ENCODE measurements at places on chromosomes 7 and 10.

GRCh38 chr7:27137640-27138315 is 5.7 kb downstream of the HOXA5 start:
- DNase-seq, result no peak

GRCh38 chr7:50652400-50653125 is 87.4 kb upstream of the DDC start:
- DNase-seq, result no peak

DNA sequence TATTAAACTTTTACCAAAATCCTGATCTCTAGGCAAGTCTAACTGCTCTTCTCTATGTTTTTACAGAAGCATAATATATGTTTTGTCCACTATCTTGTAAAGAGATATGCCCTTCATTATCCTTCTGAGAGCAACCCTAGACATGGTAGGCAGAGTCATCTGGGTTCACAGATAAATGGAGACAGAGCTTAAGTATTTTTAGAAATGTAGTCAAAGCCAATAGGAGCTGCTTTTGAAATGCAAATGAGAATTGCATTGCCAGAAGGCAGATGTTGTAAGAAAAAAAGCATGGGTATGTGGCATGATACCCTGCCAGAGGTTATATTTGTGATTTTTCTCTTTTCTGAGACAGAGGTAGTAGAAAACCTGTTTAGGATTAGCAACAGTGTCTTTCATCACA is 964.8 kb downstream of the SORCS3 start:
- no peak for DNase-seq

DNA sequence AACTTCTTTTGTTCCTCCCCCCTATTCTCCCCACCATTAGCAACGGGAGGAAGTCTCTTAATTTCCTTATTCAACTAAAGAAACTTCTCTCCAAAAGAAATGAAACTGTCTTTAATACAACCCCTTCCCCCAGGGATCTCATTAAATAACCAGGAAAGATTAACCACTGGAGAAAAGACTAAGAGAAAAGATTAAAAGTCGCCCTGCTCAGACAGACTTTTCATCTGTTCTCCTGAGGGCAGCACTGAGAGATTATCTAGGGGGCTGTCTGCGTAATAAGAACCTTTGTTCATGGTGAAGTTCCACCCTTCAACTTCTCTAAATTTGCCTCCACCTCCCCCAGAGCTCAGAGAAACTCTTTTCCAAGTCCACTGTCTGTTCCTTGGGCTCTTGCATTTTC is 105.5 kb downstream of the HGF start:
- DNase-seq, result no peak

GRCh38 chr10:63521416-63522276 is 445 bp downstream of the REEP3 start:
- DNase-seq, result peak; percentile 53

DNA sequence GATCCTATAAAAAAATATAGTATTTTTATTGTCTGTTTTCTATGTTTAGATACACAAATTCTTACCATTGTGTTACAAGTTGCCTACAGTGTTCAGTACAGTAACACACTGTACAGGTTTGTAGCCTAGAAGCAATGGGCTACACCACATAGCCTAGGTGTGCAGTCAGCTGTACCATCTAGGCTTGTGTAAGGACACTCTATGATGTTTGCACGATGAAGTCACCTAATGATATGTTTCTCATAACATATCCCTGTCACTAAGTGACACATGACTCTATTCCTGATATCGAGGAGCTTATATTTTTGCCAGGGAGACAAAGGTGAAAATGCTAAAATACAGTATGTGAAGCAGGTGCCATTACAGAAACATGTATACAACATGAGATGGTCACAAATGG is 18.6 kb downstream of the ZNF25 start:
- DNase-seq, result no peak

GRCh38 chr10:101305320-101306241 is 48.4 kb upstream of the BTRC start:
- peak; percentile 10 for DNase-seq

GRCh38 chr7:71649812-71650211 is 517.9 kb downstream of the GALNT17 start:
- DNase-seq, result no peak

- DNase-seq, result no peak
These were observed 15.4 kb upstream of the LYZL1 start for GRCh38 chr10:29273478-29273877.

DNA sequence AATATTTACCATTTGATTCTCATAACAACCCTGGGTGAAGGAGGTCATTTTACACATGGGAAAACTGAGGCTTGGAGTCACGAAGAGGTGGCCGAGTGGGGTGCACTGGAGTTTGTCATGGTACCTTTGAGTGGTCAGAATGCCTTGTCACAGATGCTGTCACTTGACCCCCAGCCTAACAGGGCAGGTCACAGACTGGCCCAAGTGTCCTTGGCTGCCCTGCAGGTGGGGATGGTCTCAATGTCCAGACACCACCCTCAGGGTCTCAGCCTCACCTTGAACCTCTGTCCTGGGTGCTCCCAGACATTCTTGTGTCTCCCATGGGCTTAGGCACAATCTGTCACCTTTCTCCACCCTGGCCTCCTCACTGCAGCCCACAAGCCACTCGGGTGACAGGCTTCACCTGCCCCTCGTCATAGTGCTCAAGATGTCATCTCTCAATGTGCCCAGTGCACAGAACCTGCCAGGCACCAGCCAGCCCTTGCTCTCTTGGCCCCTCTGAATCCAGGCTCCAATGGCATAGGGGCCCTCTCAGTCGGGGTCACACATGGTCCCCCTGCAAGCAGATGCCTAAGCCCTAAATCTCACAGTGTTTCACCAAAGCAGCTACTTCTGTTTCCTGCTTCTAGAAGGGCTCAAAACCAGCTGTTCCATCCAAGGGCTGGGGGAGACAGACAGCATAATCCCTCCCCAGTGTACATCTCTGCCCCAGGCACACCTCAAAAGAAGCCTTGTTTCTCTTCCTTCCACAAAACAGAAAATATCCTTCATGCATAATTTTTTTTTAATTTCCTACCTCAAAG is 76.8 kb upstream of the NANOS1 start:
- DNase-seq, result no peak

GRCh38 chr7:151152643-151153513 is 14.6 kb downstream of the GBX1 start:
- no peak for DNase-seq

DNA sequence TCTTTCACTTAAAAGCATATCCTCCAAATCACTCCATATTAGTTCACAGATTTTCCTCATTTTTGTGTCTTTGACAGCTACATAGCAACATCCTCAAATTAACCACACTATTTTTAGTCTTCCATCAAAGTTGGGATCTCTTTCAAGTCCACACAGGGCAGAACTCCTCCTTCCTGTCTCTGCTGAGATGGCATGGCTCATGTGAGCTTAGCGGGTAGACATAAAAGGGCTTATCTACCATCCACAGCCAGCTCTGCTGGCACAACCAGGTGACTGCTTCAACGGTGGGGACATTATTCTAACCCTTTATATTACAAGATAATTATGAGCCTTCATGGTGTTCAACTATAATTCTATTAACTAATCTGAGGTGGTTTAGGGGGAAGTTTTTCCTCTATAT is 35.5 kb downstream of the ICA1 start:
- DNase-seq, result no peak

- DNase-seq, result no peak
These were observed 911 bp upstream of the ZP3 start for GRCh38 chr7:76423666-76424412.

GRCh38 chr10:104268405-104268712 is 625 bp upstream of the GSTO2 start:
- no peak for DNase-seq

- no peak for DNase-seq
These were observed 63.1 kb downstream of the TMEM209 start for GRCh38 chr7:130141884-130142653.

GRCh38 chr7:42212541-42213090 is 24.4 kb downstream of the GLI3 start:
- DNase-seq, result no peak

GRCh38 chr7:3712841-3713240 is 411.8 kb downstream of the SDK1 start:
- DNase-seq, result no peak

DNA sequence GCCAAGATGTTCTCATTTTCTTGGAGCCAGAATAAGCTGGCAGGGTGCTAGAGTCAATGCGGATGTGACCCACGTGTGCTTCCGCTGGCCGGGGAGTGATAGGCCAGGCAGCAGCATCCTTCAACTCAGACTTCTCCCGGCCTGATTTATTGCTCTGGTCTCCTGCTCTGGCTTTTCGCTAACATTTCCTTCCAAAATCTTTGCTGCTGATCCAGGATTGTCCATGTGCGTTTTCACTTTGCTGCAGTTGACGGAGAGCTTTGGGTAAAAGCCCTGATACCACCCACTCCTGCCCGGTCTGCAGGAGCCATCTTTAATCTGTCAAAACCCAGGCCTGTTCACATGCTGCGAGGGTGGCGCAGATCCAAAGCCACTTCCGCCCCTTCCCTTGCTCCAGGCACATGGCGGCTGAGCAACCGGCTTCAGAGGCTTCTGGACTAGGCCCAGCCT is 106.8 kb downstream of the CYP26A1 start:
- DNase-seq, result no peak

DNA sequence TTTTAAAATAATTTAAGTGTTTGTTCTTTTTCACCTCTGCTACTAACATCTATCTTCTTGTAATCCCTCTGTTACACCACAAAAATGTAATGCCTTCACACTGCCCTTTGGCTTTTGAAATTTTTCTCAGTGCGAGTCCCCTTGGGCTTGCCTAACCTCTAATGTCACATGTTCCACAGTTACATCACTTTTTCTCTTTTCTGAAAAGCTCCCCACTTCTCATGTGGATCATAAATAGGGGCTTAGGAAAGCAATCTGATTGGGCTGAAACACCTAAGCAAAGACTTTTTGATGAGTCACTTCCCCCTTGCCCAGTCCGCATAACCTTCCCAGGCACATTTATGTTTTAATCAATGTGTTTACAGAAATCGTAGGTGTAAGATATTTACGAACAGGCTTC is 288.2 kb downstream of the IPMK start:
- no peak for DNase-seq

- no peak for DNase-seq
These were observed 177.1 kb downstream of the CDK14 start for GRCh38 chr7:90773269-90773668.

DNA sequence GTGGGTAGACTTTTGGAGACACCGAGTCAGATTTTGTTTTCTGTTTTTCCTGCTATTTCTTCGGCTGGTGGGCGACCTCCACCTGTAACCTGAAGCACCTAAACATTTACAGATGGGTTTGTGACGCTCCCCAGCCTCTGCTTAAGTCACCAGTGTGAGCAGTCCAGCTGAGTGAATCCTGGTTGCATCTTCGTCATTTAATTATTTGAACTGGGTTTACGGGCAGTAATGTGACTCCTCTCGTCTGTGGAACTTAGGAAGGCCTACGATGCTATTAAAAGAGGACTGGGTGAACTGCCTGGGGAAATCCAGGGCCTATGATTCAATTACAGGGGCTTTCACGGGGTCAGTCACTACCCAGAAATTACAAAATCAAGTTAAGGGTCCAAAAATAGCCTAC is 52.5 kb downstream of the WNT2 start:
- DNase-seq, result no peak

DNA sequence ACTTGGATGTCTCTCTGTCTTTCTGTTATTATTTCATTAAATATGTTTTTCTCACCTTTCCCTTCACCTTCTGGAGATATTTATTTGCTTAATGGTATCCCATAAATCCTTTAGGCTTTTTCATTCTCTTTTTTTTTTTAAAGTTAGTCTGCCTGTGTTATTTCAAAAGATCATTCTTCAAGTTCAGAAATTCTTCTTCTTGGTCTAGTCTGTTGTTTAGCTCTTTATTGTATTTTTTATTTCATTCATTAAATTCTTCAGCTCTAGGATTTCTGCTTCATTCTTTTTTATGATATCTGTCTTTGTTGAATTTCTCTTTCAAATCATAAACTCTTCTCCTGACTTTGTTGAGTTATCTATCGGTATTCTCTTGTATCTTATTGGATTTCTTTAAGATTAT is 312.1 kb upstream of the KAT6B start:
- DNase-seq, result no peak

GRCh38 chr7:105707381-105707780 is 126.1 kb upstream of the EFCAB10 start:
- no peak for DNase-seq

DNA sequence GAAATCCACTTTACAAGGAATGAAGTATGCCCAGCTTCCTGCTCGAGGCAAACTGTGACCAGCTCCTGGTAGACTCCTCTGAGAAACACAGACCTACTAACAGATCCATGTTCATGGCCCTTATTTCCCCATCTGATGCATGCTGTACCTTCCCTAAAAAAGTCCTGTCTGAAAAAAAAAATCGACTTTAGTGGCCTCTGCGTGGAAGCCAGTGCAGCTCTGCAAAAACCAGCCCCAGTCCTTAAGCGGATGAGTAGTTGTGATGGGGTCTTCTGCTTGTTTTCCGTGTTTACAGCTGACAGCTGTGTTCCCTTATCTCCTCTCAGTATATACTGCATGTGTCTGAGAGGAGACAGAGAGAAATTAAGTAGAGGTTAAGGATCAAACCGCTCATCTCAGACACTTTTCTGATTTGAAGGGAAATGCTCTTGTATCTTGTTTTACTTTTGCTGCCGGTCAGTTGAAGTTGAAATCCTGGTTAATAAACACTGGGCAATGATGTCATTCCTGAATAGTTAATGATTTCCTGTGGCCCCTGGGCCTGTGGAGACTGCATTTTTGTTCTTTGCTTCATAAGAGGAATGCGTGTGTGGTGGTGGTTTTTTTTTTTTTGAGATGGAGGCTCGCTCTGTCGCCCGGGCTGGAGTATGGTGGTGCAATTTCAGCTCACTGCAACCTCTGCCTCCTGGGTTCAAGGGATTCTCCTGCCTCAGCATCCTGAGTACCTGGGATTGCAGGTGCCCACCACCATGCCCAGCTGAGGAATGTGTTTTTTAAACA is 67.6 kb downstream of the DOCK1 start:
- DNase-seq, result no peak

GRCh38 chr10:1240341-1240775 is 184.2 kb downstream of the WDR37 start:
- DNase-seq, result no peak

DNA sequence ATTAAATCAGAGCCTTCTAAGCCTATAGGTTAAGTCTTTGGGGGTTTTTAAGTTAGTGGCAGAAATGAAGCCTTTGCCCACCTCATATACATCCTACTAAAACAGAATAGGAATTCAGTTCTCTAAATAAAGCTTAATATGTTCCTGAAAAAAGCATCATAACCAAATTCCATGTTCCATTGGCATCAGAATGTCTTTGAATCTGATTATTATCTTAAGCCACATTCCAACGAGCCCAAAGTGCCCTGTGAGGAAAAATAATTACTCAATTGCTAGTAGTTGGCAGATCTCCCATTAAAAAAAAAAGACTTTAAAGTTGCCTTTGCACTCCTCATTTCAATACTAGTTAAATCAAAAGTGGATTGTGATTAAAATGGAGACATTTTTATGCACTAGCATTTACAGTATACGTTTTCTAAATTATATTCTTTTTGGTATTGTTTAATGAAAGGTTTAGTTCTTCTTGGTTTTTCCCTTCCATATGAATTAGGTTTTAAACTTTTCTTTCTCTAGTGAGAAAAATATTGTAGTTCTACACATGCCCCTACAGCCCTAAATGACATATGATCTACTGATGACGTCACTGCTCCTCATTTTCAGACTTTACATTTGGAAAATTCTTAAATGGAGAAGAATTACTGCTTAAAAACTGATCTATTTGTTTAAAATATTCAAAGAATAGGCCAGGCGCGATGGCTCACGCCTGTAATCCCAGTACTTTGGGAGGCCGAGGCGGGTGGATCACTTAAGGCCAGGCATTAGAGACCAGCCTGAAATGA is 54.3 kb upstream of the CABCOCO1 start:
- DNase-seq, result no peak

- DNase-seq, result no peak
These were observed 6.0 kb downstream of the ADCK2 start for GRCh38 chr7:140678816-140679130.

Data from cerebellar nuclear complex (tissue), 1 donor.